Esophagus squamous epithelium (tissue), 5 donors: ENCODE measurements at places on chromosomes 7 and 10.

- DNase-seq, result no peak
Observed at GRCh38 chr7:150332852-150333635, 8.4 kb downstream of the RARRES2 start.

DNA sequence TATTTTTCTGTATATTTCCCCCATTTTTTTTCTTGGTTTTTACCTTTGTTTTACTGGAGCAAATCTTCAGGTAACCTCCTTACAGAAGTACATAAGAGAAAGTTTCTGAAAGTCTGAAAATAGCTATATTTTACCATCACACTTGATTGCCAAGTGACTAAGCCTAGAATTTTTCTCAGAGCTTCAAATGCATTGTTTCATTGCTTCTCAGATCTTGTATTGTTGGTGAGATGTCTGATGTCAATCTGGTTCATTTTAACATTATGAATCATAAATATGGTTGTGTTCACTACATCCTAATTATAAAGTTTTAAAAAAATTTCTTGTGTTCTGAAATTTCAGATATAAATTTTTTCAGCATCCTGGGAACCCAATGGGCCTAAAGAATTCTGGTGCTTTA, 228.2 kb downstream of the AHR start:
- no peak for DNase-seq

- no peak for DNase-seq
Observed at GRCh38 chr7:15816835-15817426, 130.4 kb upstream of the MEOX2 start.

GRCh38 chr7:47371317-47371716, 210.6 kb downstream of the TNS3 start:
- DNase-seq, result no peak

DNA sequence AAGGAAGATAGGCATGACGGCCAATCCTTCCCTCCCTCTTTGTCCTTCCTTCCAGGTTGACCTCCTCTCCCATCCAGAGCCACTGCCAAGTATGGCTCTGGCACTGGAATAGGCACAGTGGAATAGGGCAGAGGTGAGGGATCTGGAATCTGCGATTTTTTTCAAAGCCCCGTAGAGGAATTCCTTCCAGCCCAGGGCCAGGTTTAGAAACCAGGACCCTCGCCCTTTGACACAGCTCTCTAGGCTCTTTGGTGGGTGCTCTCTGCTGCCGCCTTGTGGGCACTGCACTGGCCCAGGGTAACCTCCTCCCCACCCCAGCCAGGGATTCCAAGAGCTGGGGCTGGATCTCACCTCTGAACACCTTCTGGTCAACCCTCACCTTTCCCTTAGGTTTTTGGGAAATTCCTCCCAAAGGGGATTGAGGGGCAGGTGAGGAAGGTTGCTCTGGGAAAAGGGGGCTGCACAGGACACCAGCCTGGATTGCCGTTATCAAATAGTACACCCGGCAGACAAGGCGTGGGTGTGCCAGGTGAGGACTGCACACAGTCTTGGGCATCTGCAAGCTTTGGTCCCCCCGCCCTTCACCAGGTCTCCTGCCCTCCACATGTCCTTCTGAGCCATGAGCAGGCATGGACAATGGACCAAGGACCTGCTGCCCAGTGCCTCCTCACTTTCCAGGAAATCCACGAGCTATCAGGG, 22.8 kb downstream of the C10orf105 start:
- no peak for DNase-seq
